ENCODE measurements at places on chromosomes 4 and X.

DNA sequence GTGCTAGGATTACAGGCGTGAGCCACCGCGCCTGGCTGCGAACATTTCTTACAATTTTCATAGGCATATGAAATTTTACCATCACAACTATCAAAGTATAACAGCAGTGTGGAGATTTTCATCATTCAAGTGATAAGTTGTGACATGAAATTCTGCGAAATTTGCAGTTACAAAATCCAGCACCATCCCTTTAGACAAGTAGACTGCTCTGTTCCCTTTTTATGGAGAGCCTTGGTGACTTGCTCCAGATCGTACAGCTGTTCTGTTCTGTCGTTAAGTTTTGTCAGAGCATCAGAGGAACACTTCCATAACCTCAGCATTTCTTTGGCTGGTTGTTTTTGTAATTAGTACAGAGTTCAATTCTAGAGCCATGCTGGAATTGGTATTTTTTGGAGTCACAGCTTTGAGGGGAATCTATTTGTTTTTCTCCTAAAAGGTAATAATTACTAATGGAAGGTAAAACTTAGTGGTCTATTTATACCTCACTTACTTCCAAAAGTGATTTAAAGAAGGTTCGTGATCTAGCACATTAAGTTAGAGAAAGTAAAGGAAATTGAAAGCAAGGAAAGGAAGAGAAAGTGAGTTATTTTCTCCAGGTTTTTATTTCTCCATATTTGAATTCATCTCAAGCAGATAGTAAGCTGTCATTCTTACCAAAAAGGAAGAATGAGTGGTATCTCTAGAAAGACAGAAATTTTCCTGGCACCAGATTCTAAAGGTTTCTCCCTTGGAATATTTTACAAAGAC is 22.1 kb downstream of the ZRSR2 start:
- DNase-seq = no peak

GRCh38 chrX:154046940-154047610 is 27.4 kb upstream of the IRAK1 start:
- DNase-seq = no peak

GRCh38 chrX:153657161-153657560 is 10.2 kb downstream of the DUSP9 start:
- DNase-seq = no peak

- no peak for DNase-seq
Measured at GRCh38 chr4:165060938-165061337, 7.3 kb downstream of the TRIM75 start.

DNA sequence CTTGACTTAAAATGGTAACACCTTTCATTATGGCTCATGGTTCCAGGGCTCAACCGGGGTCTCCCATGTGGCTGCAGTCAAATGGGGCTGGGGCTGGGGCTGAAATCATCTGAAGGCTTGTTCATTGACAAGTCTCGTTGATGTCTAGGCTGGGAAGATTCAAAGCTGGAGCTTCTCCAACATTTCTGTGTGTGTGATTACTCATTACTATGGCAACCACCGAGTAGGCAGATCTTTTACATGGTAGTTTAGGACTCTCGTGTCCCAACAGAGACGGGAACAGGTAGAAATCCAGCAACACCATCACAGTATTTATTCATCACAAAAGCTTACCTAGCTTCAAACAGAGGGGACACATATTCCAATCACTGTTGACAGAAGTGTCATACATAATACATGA is 7.8 kb downstream of the YTHDC1 start:
- DNase-seq = no peak

GRCh38 chr4:140893939-140894338 is 137.8 kb upstream of the TBC1D9 start:
- no peak for DNase-seq

DNA sequence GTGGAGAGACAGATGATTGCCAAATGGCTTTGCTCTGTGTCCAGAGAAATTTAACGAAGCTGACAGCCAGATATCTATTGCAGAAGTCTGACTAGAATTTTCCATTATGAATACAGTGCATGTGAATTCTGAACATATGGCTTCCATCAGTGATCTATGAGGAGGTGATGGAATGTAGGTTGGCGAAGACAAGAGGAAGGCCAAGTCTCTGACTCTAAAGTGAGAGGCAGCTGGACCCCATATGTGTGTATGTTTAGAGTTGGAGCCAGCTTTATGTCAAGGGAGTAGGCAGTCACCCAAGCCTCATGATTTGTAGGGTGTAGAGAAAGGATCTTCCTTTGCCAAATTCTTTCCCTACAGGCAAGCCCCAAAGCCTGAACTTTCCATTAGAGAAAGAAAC is 76.2 kb upstream of the TEX13D start:
- no peak for DNase-seq

GRCh38 chrX:154019061-154019621 is 561 bp downstream of the IRAK1 start:
- DNase-seq = no peak

- no peak for DNase-seq
Measured at GRCh38 chr4:146243141-146243882, 29.0 kb downstream of the REELD1 start.

GRCh38 chr4:145939441-145939750 is 773 bp upstream of the ZNF827 start:
- no peak for DNase-seq

- no peak for DNase-seq
Measured at GRCh38 chr4:24056289-24056688, 166.4 kb upstream of the PPARGC1A start.

GRCh38 chr4:40149960-40150385 is 46.9 kb upstream of the RHOH start:
- DNase-seq = no peak

DNA sequence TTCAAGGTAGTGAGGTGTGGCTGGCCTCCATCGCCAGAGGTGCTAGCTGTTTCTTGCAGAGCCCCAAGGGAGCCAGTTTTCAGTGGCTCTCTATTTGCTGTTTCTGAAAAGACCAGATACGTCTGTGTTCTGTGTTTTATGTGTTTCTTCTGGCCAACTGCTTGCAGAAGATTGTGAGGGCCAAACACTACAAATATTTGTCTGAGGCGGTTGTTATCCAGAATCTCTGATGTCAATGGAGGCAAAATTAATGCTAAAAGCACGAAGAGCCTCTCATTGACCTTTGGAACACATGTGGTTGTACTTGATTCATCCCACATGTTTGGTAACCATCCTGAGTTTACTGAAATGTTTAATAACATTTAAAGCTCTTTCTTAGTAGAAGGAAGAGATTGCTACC is 113.9 kb downstream of the CT47B1 start:
- DNase-seq = no peak

DNA sequence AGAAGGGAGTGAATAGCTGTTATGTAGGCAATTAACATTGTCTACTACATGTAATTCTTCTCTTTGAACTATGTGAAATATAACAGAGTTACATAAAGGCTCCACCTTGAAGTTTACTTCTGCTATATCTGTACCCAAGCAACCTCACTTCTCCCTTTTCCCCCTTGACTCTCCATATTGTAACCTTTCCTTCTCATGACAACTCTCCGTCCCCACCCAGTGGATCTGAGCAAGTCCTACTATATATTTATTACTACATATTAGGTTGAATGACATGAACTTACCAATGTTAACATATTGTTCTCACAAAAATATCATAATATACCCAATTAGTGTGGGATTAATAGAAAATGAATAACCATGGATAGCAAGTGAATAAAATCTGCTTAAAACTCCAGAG is 93.2 kb upstream of the ATP8A1 start:
- no peak for DNase-seq

DNA sequence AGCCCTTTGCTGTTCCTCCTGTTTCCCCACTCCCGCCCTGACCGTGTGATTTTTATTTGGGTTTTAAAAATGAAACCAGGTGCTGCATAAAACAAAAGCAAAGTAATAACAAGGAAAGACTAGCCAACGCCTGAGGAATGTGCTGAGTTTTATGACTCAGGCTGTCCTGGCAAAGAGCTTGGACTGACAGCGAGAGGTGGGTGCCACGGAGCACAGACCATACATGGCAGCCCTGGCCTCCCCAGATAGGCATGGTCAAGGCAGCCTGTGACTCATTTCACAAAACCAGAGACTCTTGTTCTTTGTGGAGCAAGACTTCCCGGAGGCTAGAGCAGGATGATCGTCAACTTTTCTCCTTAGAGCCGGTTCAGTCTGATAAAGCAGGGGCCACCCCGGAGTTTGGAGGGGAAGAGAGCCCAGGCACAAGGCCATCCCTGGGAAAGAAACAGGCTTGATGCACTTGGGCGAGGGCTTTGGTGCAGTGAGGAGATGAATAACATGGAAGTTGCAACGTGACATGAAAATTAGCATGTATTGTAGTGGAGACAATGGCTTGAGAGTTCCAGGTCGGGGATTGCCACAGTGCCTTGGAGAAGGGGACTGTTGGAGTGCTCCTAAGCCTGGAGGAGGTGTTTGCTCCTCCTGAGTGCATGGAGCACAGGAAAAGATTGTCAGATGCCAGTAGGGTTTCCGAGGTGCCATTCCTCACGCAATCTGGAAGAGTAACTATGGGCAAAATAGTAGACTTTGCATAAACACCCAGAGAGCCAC is 54.8 kb downstream of the C4orf51 start:
- DNase-seq = no peak

- no peak for DNase-seq
Measured at GRCh38 chrX:78329486-78329885, 2.1 kb upstream of the CYSLTR1 start.

DNA sequence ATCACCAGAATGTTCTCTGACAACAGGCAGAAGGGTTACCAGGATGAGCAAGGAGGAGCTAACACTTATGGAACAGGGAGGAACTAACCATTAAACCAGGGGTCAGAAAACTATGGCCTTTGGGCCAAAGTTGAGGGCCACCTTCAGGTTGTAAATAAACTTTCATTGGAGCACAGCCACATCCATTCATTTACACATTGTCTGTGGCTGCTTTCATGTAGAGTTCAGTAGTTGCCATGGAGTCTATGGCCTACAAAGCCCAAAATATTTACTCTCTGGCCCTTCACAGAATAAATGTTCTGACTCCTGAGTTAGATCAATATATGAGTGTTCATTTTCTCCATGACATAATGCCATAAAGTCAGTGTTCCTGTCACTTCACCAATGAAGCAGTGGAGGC is 13.2 kb upstream of the HCCS start:
- DNase-seq = no peak

DNA sequence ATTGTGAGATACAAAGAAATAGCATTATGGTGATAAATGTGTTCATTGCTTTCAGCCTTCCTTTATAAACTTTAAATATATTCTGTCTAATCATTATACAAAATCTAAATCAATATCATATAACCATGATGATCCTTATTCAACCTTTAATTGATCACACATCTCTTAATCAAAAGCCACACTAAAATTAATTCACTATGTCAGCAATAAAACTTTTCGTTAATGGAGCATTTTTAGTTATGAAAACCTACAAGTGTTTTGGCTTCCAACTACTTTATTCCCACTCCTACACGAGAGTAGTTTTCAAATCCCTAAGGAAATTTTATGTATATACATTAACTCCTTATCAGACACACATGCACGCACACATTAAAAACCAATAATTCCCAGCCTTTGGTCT is 530.2 kb downstream of the KCTD8 start:
- DNase-seq = no peak

- DNase-seq = no peak
Measured at GRCh38 chr4:171636606-171637005, 176.6 kb upstream of the GALNTL6 start.

GRCh38 chrX:100979881-100980607 is 10.5 kb downstream of the ARL13A start:
- DNase-seq = no peak

DNA sequence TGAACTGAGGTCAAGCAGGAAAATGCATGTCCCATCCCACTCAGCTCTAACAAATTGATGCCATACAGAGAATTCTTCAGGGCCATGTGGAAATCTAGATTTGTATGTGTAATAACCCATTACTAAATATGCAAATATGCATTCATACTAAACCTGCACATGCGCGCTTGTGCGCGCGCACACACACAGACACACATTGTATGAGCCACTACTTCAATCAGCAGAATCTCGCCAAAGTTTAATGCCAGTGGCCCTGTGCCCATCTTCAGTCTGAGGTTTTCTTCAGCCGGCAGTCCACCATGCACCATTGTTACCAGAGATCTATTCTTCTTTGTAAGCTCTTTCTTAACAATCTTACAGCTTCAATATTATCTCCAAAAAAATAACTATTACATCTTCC is 276.4 kb downstream of the PDGFC start:
- DNase-seq = no peak

DNA sequence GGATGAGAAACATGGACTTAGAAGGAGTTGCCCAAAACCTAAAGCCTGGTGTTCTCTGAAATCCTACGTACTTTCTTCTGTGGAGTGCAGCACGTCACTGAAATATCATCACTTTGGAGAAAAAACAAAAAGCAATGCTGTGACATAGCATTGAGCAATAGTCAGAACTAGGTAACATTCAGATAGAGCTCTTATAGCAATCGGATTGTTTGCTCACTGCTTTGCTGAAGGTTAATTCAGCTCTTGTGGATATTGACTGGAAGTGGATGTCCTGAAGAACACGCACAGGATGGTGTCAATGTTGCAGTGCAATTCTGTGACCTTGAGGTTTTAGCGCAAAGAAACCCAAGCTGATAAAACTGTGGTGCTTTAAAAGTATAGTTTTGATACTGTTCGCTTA is 114.2 kb upstream of the GRXCR1 start:
- DNase-seq = no peak

DNA sequence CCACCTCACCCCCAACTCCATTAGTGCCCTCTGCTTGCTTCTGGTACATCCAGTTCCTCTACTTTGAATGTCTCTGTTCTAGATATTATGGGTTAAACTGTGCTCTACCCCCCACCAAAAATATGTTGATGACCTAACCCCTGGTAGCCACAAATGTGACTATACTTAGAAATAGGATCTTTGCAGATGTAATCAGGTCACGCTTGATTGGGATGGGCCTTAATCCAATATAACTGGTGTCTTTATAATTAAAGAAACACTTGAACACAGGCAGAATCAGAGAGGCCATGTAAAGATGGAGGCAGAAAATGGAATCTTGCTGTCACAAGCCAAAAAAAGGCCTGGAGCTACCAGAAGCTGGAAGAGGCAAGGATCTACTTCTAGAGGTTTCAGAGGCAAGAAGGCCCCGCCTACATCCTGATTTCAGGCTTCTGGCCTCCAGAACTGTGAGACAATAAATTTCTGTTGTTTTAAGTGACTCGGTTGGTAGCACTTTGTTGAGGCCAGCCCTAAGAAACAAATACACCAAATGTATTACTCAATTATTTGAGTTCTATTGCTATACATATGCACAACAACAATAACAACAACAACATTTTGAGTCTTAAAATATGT is 220.0 kb downstream of the PPP3CA start:
- DNase-seq = no peak

GRCh38 chrX:80423744-80424143 is 3.5 kb downstream of the TENT5D start:
- DNase-seq = no peak

DNA sequence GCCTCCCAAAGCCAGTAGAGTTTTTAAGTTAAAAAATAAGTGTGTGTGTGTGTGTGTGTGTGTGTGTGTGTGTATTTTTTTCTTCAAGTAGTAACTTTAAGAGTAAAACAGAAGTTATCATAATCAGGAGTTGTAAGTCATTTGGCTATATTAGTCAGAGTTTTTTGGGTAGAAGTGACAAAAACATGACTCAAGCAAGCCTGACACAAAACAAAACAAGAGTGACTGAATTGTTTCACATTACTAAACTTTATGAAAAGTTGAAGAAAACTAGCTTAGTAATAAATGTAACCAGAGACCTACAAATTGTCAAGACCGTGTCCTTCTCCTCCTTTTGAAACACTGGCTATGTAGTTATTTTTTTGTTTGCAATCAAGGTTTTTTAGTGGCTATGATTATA is 738.0 kb upstream of the PITX2 start:
- no peak for DNase-seq

- DNase-seq = no peak
Measured at GRCh38 chrX:28205905-28206304, 224.7 kb upstream of the DCAF8L1 start.
